ENCODE measurements at places on chromosomes 11 and 22.

DNA sequence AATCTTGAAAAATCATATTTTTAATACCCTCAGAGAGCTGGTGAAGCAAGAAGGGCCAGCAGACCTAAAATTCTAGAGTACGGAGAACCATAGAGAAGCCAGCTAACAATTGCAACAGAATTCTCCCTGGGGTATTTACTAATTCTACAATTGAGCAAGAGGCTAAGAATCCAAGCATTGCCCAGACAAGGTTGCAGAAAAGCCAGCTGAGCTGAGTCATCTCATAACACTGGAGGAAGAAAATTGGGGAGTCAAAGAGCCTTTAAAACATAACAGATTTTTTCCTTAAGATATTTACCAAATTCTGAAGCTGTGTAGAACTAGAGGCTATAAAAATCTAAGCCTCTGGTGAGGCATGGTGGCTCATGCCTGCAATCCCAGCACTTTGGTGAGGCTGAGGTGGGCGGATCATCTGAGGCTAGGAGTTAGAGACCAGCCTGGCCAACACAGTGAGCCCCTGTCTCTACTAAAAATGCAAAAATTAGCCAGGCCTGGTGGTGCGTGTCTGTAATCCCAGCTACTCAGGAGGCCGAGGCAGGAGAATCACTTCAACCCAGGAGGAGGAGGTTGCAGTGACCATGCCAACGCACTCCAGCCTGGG lies 13.6 kb upstream of the TMEM216 start:
- no peak for ATAC-seq

GRCh38 chr22:19604711-19605268 lies 80.6 kb upstream of the CLDN5 start:
- no peak for ATAC-seq

DNA sequence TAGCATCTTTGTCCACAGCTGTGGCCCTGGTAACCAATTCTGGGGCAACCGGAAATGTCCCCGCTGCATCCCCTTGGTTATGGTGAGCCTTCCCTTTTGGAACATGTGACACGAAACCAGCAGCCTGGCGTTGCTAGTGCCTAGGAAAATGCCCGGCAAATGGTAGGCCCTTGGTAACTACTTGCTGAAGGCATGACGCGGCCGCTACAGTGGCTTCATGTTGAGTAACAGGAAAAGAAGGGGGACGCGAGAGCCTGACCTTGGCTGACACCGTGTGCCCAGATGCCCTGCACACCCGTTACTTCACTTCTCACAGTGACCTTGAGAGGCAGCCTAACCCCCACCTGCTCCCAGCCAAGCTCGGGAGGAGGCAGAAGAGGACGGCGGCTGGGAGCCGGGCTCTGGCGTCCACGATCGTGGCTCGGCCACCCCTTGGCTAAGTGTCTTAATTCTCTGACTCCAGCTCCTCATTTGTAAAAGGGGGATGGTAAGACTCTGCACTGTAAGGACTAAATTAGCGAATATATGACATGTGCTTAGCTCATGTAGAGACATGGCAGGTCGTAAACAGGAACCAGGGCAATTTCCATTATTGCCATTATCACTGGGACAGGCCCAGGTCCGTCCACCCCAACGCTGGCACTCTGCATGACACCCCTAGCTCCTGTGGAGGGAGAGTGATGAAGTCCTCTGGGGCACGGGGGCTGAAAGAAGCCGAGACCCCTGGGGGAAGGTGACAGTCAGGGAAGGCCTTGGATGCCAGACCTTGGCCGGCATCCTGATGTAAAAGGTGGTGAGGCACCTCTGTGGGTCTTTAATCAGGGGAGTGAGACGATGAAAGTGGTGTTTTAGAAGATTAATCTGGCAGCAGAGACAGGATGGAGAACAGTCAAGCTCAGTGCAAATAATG lies 18.9 kb downstream of the IFT27 start:
- ATAC-seq, result no peak

DNA sequence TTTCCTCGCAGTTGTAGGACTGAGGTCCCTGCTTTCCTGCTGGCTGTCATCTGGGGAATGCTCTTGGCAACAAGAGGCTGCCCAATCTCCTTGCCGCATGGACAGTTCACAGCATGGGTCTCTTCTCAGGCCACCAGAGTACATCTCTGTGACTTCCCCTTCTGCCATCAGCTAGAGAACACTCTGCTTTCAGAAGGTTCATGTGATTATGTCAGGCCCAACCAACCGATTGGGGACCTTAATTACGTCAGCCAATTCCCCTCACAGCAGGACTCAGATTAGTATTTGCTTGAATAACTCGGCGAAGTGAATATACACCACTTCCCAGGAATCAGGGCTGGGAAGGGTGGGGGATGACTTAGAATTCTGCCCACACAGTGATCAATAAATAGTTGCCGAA lies 61.9 kb upstream of the CSNK2A3 start:
- no peak for ATAC-seq

DNA sequence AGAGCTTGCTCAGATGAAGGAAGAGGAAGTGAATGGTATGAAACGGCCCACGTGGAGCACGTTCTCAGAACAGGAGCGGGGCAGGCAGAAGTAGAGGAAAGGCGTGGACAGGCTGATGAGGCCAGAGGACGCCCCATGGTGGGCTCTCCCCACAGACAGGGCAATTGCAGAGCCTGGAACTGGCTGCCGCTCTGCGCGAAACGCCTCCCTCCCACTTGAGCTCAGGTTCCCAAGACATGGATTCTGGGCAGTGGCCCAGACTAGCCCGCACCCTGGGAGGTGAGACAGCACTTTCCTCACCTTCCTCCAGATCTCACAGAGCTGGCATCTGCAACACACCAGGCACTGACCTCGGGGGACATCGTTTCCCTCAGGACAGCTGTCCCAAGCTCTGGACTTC lies 117.6 kb downstream of the PHF21B start:
- no peak for ATAC-seq
